Left lung (tissue), 14 donors: ENCODE measurements at places on chromosomes 13 and 19. TPM values are rescaled to one million over a fixed set of nuclear protein-coding genes. Genes with fewer than 3 reads are reported as not detected.

ATP12A gene
- 0.10 TPM for polyA plus RNA-seq

RDH8 gene
- not detected for polyA plus RNA-seq

BBC3 gene
- 2.0 TPM for polyA plus RNA-seq

TNFSF9 gene
- polyA plus RNA-seq: 0.29 TPM

LYPD5 gene
- polyA plus RNA-seq: 0.80 TPM

DNA sequence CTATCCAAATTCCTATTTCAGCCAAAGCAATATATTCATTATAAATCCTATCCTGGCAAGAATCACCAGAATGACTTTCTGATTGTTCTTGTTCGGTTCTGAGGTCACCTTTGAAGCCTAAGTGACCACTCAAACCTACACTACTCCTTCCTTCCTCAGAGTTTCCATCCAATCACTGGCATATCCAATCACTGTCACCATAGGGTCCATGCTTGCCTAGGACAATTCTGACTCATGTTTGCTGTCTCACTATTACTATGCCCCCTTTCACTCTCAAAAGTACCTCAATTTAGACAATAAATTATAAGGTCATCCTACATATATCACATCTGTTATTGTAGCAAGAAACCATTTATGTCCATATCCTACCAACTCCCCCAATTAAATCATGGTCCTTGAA, 58.9 kb downstream of the UBL3 start:
- H3K27me3 ChIP-seq: no peaks in the 10 kb centered on the region
- no peak overlapping the region for H3K4me3 ChIP-seq
- peaks cover 7% of the 10 kb centered on the region for H3K4me1 ChIP-seq
- H3K36me3 ChIP-seq: no peaks in the 10 kb centered on the region

DNA sequence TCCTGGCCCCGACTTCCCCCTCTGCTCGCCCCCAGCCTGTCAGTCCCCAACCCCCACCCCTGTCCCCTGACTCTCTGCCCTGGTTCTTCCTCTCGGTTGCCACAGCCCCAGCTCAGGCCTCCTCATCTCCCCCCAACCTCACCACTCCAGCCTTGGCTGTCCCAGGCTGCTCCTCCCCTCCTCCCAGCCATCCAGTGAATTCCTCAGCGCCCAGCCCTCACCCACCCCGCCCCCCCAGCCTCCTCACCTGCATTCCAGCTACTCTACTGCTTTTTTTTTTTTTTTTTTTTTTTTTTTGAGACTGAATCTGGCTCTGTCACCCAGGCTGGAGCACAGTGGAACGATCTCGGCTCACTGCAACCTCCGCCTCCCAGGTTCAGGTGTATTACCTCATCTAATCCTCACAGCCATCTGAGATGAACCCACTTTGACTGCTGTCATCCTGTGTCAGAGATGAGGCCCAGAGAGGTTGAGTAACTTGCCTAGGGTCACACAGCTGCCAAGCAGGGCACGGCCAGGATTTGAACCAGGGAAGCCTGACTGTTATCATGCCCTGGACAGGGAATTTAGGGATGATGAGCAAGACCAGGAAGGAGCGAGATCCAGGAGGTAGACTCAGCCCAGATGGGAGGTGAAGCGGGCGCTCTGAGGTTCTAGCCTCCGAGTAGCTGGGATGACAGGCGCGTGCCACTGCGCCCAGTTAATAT, 2.6 kb downstream of the SULT2B1 start:
- no peaks in the 10 kb centered on the region for H3K36me3 ChIP-seq
- H3K27ac ChIP-seq: no peak overlapping the region
- no peak for DNase-seq
- no peak overlapping the region for H3K4me3 ChIP-seq

GRCh38 chr13:106493533-106494220, 41.8 kb downstream of the EFNB2 start:
- no peaks in the 10 kb centered on the region for H3K36me3 ChIP-seq
- peaks cover 61% of the 10 kb centered on the region for H3K4me1 ChIP-seq
- no peak overlapping the region for H3K4me3 ChIP-seq
- peak; percentile 39 for DNase-seq
- no peaks in the 10 kb centered on the region for H3K27me3 ChIP-seq

DNA sequence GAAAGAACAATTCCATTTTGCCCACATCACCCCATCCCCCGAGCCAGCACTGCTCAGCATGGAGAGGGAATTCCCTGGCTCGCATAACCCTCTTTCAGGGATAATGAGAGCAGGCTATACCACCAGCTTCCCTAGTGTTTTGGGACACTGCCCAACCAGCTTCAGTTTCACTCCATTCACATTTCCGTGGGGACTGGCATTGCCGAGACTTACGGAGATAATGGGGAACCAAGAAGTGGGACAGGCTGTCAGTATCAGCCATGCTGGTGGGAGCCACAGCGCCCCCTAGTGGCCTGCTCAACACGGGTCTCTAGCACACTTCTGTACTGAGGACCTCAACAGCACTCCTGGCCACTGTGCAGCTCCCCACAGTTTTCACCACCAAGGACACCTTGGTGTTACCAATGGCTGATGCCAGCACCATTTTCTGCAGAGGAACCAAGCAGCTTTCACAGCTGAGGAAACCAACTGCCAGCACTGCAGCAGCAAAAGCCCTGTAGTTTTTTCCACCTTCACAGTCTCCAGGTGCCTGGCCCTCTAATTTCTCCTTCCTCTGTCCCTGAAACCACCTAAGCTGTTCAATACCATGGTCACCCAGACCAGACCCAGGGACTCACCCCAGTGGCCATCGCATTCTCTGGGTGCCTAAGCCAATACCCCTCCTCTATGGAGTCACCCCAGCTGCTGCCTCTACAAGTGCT, 23.7 kb downstream of the SLC6A16 start:
- H3K36me3 ChIP-seq: no peaks in the 10 kb centered on the region
- peaks cover 5% of the 10 kb centered on the region for H3K4me1 ChIP-seq
- no peak overlapping the region for H3K27ac ChIP-seq
- H3K4me3 ChIP-seq: no peak overlapping the region
- peak; percentile 66 for DNase-seq
- no peaks in the 10 kb centered on the region for H3K27me3 ChIP-seq

DNA sequence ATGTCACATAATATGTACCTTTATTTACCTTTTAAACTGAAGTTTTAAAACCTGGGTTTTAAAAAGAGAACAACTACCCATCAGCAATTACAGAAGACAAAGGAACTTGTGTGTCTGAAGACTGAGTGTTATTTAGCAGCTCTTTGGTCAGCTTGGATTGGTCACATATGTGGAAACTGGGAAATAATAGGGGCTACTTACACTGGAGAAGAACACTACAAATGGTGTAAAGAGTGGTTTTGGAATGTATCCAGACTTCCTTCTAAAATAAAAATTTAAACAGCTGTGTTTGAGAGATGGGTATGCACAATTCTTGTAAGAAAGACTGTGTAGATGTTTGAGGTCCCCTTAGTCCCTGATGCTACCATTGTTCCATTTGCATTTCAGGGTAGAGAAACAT, 13.3 kb downstream of the TNFRSF19 start:
- no peak overlapping the region for H3K4me3 ChIP-seq
- H3K27ac ChIP-seq: no peak overlapping the region
- no peaks in the 10 kb centered on the region for H3K27me3 ChIP-seq
- peaks cover 11% of the 10 kb centered on the region for H3K4me1 ChIP-seq
- H3K36me3 ChIP-seq: no peaks in the 10 kb centered on the region

GRCh38 chr19:30450835-30451321, 78.7 kb downstream of the ZNF536 start:
- no peak for DNase-seq
- no peaks in the 10 kb centered on the region for H3K36me3 ChIP-seq
- peaks cover 15% of the 10 kb centered on the region for H3K27me3 ChIP-seq
- peaks cover 5% of the 10 kb centered on the region for H3K4me1 ChIP-seq
- no peak overlapping the region for H3K27ac ChIP-seq

DNA sequence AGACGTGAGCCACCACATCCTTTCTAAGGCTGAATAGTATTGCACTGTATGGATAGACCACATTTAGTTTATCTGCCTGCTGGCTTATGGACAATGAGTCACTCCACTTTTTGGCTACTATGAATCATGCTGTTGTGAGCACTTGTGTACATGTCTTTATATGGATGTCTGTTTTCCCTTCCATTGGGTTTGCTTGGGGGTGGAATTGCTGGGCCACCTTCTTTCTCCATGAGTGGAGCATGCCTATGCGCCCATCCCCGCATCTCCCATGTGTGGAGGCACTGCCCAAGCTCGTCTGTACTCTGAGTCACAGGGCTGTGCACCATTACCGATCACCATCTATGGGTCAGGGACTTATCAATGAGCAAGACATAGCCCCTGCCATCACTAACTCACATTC, 127.2 kb upstream of the GJB6 start:
- no peaks in the 10 kb centered on the region for H3K4me1 ChIP-seq
- no peak for DNase-seq
- no peaks in the 10 kb centered on the region for H3K36me3 ChIP-seq
- H3K27ac ChIP-seq: no peak overlapping the region
- peaks cover 13% of the 10 kb centered on the region for H3K27me3 ChIP-seq
- H3K4me3 ChIP-seq: no peak overlapping the region
